ENCODE measurements at places on chromosomes 7 and 10.

- DNase-seq, result peak; percentile 31
Observed at GRCh38 chr7:102236592-102237287, 49.9 kb upstream of the SH2B2 start.

GRCh38 chr7:50466815-50467585 lies 16.9 kb upstream of the FIGNL1 start:
- DNase-seq, result no peak

DNA sequence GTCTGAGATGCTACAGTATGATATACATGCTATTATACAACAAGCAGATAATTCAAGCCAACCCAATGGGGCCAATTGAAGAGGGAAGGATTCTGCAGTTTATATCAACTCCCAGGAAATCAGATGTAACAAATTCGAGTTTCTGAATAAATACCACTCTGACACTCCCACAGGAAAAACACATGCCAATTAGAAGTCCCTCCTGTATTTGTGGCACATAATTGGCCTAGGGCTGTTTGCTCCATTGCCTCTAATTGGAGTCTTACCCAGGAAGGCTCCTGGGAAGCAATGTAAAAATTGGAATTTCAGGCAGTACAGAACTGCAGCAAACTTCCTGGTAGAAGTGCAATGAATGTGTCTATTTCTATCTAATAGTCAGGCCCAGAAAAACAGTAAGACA lies 4.7 kb downstream of the PPA1 start:
- DNase-seq, result no peak

DNA sequence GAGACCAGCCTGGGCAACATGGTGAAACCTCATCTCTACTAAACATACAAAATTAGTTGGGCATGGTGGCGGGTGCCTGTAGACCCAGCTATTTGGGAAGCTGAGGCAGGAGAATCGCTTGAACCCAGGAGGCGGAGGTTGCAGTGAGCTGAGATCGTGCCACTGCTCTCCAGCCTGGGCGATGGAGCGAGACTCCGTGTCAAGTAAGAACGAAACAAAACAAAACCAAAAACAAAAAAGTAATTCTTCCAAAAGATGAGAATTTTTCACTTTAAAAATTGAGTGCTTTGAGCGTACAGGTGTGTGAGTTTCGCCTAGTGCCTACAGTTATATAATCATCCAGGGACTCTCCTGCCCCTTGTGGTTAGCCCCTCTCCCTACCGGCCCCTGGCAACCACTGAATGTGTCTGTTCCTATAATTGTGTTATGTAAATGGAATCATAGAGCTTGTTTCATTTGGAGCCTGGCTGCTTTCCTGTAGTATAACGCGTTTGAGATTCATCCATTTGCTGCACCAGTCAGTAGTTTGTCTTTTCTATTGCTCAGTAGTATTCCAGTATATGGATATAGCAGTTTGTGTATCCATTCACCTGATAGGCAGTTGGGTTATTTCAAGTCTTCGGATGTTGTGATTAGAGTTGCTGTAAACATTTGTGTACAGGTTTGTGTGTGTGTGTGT lies 80.0 kb downstream of the RBM33 start:
- no peak for DNase-seq

DNA sequence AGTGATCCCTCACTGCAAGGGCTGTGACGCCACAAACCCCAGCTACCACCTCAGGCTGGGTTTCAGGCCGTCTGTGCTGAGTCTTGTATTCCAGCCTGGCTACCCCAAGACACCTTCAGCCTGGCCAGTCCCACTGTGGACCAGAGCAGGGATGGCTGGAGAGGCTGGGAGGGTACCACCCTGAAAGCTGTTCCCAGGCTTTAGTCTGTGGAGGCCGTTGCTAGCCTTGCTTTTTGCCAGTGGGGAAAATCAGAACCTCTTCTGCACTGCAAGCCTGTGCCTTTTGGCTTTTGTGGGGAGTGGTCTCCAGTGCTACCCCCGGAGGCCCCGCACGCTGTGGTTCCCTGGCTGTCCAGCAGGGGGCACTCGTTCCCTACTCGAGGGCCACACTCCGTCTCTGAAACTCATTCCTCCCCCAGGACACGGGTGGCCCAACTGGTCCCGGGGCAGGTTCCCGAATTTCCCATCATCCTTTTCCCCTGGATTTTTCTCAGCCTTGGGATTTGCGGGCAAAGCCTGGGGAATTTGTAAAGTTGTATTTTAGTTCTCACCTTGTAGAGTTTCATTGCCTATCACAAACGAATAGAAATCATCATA lies 128.4 kb upstream of the BTBD16 start:
- DNase-seq, result peak; percentile 31
